ENCODE measurements at places on chromosomes 3 and 15. TPM values are rescaled to one million over a fixed set of nuclear protein-coding genes. Genes with fewer than 3 reads are reported as not detected.

DNA sequence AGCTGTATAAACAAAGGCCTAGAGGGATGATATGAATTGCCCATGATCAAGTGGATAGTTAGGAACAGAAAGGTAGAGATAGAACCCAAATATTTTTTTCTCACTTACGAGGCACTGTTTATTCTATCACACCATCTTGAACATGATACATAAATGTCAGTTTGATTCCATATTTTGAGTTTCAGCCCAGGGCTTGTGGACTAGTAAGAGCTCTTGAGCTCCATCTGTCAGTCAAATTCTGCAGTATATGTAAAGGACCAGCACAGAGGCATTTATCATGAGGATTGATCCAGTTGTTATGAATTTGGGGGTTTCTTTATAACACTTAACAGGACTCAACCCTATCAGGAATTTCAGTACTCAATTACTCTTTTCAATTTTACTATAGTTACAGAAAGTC, 4.8 kb downstream of the SLC27A2 start:
- H3K4me1 ChIP-seq = peaks cover 3% of the 10 kb centered on the region
- peaks cover 28% of the 10 kb centered on the region for H3K27me3 ChIP-seq
- no peak overlapping the region for H3K4me3 ChIP-seq
- no peak overlapping the region for H3K27ac ChIP-seq
- no peak for DNase-seq
- H3K36me3 ChIP-seq = no peaks in the 10 kb centered on the region

DNA sequence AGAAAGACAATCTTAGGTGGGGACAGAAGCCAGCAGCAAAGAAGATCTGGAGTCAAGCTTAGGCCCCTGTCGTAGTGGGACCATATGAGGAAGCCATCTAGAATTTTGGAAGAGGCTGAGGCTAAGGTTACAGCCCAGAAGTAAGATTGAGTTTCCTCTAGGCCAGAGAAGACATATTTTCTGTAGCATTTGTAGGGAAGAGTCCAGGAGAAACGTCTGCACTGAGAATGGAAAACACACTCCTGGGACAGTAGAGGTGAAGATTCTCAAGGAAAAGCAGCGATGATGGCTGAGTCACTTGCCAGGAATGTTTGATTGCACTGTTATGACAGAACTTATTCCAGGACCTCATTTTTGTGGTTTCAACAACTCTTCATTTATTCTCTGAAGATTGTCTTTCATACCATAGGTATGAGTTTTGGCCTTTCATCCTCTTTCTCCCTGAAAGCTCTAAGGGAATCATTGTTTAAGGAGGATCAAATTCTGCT, 107.2 kb downstream of the GTPBP8 start:
- H3K27me3 ChIP-seq = peaks cover 4% of the 10 kb centered on the region
- no peaks in the 10 kb centered on the region for H3K36me3 ChIP-seq
- DNase-seq = no peak
- no peak overlapping the region for H3K4me3 ChIP-seq
- H3K27ac ChIP-seq = no peak overlapping the region

The TRPM1 gene
- under 0.01 TPM for total RNA-seq

The CCDC80 gene
- 657 TPM for total RNA-seq

GRCh38 chr3:114595522-114596028, 301.7 kb downstream of the TIGIT start:
- H3K27ac ChIP-seq = no peak overlapping the region
- H3K4me1 ChIP-seq = peaks cover 3% of the 10 kb centered on the region

DNA sequence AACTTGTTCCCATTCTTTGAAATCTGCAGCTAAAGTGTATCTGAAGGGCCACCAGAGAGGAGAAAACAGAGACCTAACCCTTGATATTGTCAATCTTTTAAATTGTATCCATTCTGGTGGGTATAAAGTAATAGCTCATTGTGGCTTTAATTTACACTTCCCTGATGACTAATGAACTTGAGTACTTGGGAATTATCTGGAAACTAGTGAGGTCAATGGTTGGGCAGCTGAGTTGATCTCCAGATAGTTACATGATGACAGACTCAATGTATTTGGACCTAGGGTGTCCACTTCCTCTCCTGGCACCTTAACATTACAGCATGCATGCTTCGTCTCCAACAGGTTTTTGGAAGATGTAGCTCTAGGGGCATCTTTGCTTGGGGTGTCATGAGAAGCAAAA, 195.2 kb downstream of the PDCD6IP start:
- DNase-seq = no peak
- no peak overlapping the region for H3K27ac ChIP-seq
- H3K4me1 ChIP-seq = no peaks in the 10 kb centered on the region
- no peaks in the 10 kb centered on the region for H3K27me3 ChIP-seq

The RASGRP1 gene
- 0.36 TPM for total RNA-seq

- peak; percentile 58 for DNase-seq
- no peak overlapping the region for H3K4me3 ChIP-seq
- no peak overlapping the region for H3K27ac ChIP-seq
- H3K36me3 ChIP-seq = no peaks in the 10 kb centered on the region
- H3K27me3 ChIP-seq = no peaks in the 10 kb centered on the region
- no peaks in the 10 kb centered on the region for H3K4me1 ChIP-seq
These were observed 37.7 kb upstream of the FGD5 start for GRCh38 chr3:14780927-14781507.

DNA sequence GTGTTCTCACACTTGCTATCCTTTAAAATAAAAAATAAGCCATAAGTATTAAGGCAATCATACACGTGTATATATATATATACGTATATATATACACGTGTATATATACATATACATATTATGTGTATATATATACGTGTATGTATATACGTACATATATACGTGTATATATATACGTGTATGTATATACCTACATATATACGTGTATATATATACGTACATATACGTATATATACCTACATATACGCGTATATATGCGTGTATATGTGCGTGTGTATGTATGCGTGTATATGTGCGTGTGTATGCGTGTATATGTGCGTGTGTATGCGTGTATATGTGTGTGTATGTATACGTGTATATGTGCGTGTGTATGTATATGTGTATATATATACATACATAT, 477.3 kb upstream of the ARRDC4 start:
- no peaks in the 10 kb centered on the region for H3K36me3 ChIP-seq
- no peaks in the 10 kb centered on the region for H3K27me3 ChIP-seq
- H3K4me3 ChIP-seq = no peak overlapping the region

DNA sequence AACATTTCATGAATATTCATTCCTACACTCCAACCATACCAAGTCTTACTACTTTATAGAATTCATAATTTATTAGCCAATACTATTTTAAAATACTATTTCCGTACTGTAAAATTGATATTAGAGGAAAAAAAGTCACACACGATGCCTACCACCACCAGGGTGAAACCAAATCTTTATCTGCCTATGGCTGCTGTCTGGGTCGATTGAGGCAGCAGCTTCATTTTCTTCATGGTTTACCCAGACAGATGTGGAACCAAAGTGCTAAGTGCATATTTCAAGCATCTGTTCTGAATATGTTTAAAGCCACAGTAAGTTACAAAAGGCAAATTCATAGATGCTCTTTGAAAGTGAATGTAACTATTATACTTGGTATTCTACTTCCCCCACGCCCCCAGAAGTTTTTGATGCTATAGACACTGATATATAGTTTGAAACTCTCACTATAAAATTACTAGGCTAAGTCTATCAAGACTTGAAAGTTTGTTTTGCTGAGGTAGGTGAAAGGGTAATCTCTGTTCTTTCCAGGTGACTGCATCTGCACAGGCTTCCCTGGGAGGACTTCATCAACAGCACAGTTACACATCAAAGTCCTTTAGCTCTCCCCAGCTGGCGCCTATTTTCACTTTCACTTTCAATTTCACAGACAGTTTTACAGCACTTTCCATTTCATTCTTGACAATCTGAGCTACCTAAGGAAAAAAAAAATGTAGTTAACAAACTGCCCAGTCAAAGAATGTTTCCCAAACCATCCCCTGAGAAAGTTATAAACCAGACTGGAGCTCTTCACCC, 113.9 kb downstream of the POLQ start:
- peak; percentile 2 for DNase-seq
- H3K27me3 ChIP-seq = no peaks in the 10 kb centered on the region
- peak overlapping the region; percentile 68 for H3K4me3 ChIP-seq
- H3K4me1 ChIP-seq = no peaks in the 10 kb centered on the region
- H3K36me3 ChIP-seq = peaks cover 7% of the 10 kb centered on the region

DNA sequence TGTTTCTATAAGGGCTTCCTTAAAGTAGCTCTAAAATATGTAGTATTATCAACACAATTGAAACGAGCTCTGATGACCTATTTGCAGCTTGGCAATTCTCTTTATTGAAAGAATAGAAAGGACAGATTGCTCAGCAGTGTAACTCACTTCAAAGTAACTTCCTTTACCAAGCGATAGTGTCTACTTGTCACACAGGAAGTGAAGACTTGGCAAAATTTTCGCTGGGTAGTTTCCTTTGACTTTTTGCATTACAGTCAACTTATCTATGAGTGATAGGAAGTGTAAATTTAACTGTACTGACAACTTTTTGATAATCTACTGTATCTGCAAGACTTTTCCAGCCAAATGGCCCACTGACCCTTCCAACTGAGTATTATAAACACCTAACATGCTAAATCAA, 22.8 kb downstream of the SLC9A9 start:
- DNase-seq = no peak
- no peaks in the 10 kb centered on the region for H3K27me3 ChIP-seq
- no peak overlapping the region for H3K27ac ChIP-seq

GRCh38 chr3:55564726-55565125, 77.6 kb upstream of the WNT5A start:
- no peak overlapping the region for H3K4me3 ChIP-seq
- no peak for DNase-seq
- no peaks in the 10 kb centered on the region for H3K27me3 ChIP-seq
- no peak overlapping the region for H3K27ac ChIP-seq
- no peaks in the 10 kb centered on the region for H3K36me3 ChIP-seq

The CPEB1 gene
- 29.2 TPM for total RNA-seq

The CILP gene
- under 0.01 TPM for total RNA-seq

The APH1B gene
- total RNA-seq = 17.7 TPM

GRCh38 chr15:101258238-101259144, 6.6 kb upstream of the CHSY1 start:
- H3K4me3 ChIP-seq = no peak overlapping the region
- H3K27me3 ChIP-seq = no peaks in the 10 kb centered on the region
- no peak overlapping the region for H3K27ac ChIP-seq
- peaks cover 12% of the 10 kb centered on the region for H3K4me1 ChIP-seq
- H3K36me3 ChIP-seq = no peaks in the 10 kb centered on the region
- DNase-seq = no peak

DNA sequence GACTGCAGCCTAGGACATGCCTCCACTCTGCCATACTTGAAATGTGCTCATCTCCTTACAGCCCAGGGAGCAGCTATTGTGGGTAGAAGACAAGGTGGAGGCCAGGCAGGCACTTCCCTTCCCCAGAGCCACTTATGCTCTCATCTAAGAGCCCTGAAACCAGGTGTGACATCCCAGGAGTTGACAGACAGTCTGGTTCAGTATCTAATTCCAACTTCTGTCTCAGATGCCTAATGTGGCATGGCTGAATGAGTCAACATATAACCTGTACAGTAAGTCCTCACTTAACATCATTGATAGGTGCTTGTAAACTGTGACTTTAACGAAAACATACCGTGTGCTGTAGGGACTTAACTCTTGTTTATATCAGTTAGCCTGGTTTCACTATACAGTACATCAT, 1.2 kb upstream of the CAPN3 start:
- H3K27ac ChIP-seq = no peak overlapping the region
- peaks cover 16% of the 10 kb centered on the region for H3K36me3 ChIP-seq
- H3K4me1 ChIP-seq = no peaks in the 10 kb centered on the region

- no peak overlapping the region for H3K4me3 ChIP-seq
- H3K4me1 ChIP-seq = no peaks in the 10 kb centered on the region
- no peaks in the 10 kb centered on the region for H3K36me3 ChIP-seq
- peaks cover 3% of the 10 kb centered on the region for H3K27me3 ChIP-seq
- no peak overlapping the region for H3K27ac ChIP-seq
These were observed 47.4 kb downstream of the MRPL46 start for GRCh38 chr15:88419830-88420229.

GRCh38 chr3:68088216-68088615, 433.8 kb upstream of the SUCLG2 start:
- no peak overlapping the region for H3K27ac ChIP-seq
- H3K36me3 ChIP-seq = no peaks in the 10 kb centered on the region
- no peak overlapping the region for H3K4me3 ChIP-seq
- DNase-seq = no peak

GRCh38 chr15:70066447-70066846, 31.3 kb downstream of the TLE3 start:
- peak; percentile 97 for DNase-seq
- H3K27ac ChIP-seq = peak overlapping the region; percentile 50
- peaks cover 17% of the 10 kb centered on the region for H3K4me1 ChIP-seq
- H3K4me3 ChIP-seq = no peak overlapping the region
- peaks cover 67% of the 10 kb centered on the region for H3K36me3 ChIP-seq
- H3K27me3 ChIP-seq = no peaks in the 10 kb centered on the region

GRCh38 chr3:12139111-12139511, 19.6 kb downstream of the TIMP4 start:
- DNase-seq = no peak
- no peaks in the 10 kb centered on the region for H3K27me3 ChIP-seq
- no peak overlapping the region for H3K27ac ChIP-seq

DNA sequence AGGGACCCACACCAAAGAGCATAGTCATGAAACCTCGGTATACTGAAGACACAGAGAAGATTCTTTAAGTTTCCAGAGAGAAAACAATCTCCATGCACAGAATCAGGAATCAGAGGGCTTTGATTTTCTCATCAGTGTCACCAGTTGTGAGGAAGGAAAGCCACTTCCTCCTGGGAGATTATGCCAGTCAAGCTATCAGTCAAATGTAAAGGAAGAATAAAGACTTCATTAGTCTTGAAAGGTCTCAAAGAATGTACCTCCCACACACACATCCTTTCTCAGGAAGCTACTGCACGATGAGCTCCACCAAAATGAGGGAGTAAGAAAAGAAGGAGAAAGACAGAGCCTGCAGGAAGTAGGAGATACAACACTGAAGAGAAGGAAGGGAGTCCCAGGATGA, 486.3 kb downstream of the SHQ1 start:
- no peaks in the 10 kb centered on the region for H3K4me1 ChIP-seq
- no peak overlapping the region for H3K4me3 ChIP-seq
- H3K27me3 ChIP-seq = peaks cover 16% of the 10 kb centered on the region
- H3K27ac ChIP-seq = no peak overlapping the region

- no peak overlapping the region for H3K4me3 ChIP-seq
- peaks cover 20% of the 10 kb centered on the region for H3K4me1 ChIP-seq
- no peaks in the 10 kb centered on the region for H3K27me3 ChIP-seq
- H3K27ac ChIP-seq = peak overlapping the region; percentile 80
- H3K36me3 ChIP-seq = no peaks in the 10 kb centered on the region
These were observed 10.1 kb downstream of the BCL2L10 start for GRCh38 chr15:52102463-52102862.

The ATP1B3 gene
- 46.6 TPM for total RNA-seq
